ENCODE measurements at places on chromosomes 5 and 9. TPM values are rescaled to one million over a fixed set of nuclear protein-coding genes. Genes with fewer than 3 reads are reported as not detected.

- H3K36me3 ChIP-seq, result no peaks in the 10 kb centered on the region
- H3K27me3 ChIP-seq, result no peaks in the 10 kb centered on the region
- H3K4me3 ChIP-seq, result peak overlapping the region; percentile 92
- H3K27ac ChIP-seq, result peak overlapping the region; percentile 65
- no peak for DNase-seq
Measured at GRCh38 chr5:148384380-148384737, 601 bp downstream of the FBXO38 start.

DNA sequence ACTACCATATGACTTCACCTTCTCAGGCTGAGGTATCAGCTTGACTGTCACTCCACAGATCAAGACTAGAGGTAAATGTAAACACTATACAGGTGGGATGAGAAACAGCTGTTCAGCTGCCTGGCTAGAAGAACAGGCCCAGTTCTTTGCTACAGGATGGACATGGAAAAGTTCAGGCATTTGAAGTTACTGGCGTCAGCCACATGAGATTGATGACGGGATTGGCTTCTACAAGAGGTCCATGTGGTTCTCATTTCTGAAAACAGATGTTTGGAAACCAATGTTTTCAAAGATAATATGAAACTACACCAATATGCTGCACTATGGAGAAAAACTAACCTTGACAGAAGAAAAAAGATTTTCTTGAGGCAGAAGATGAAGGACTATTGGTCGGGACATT lies 324.1 kb downstream of the CDH10 start:
- H3K36me3 ChIP-seq, result no peaks in the 10 kb centered on the region
- H3K27ac ChIP-seq, result no peak overlapping the region
- DNase-seq, result no peak
- no peak overlapping the region for H3K4me3 ChIP-seq
- H3K4me1 ChIP-seq, result no peaks in the 10 kb centered on the region

DNA sequence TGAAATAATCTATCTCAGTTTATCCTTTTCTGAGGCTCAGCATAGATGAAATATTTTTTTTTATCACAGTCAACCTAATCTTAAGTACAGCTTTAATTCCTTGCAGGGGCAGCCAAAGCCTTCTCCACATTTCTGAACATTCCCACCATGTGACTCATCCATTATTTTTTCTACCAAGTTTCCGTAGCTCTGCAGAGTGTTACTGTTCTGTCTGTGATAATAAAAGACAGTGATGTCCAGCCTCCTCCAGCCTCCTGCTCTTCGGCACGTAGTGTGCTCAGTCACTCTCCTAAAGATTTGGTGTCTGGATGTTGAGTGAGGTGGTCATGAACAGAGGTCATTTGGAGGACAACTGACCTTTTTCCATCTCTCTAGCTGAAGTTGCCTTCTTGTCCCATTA lies 338.1 kb upstream of the ADAMTS16 start:
- H3K4me3 ChIP-seq, result no peak overlapping the region
- H3K36me3 ChIP-seq, result no peaks in the 10 kb centered on the region
- H3K27me3 ChIP-seq, result no peaks in the 10 kb centered on the region
- no peaks in the 10 kb centered on the region for H3K4me1 ChIP-seq

- H3K36me3 ChIP-seq, result no peaks in the 10 kb centered on the region
- H3K27me3 ChIP-seq, result no peaks in the 10 kb centered on the region
- H3K27ac ChIP-seq, result no peak overlapping the region
- peaks cover 26% of the 10 kb centered on the region for H3K4me1 ChIP-seq
- H3K4me3 ChIP-seq, result no peak overlapping the region
- no peak for DNase-seq
Measured at GRCh38 chr9:89025553-89025952, 34.3 kb downstream of the S1PR3 start.

GRCh38 chr5:39001683-39002082 lies 72.5 kb downstream of the RICTOR start:
- no peaks in the 10 kb centered on the region for H3K4me1 ChIP-seq
- no peak overlapping the region for H3K4me3 ChIP-seq
- H3K27ac ChIP-seq, result no peak overlapping the region
- DNase-seq, result no peak
- H3K27me3 ChIP-seq, result no peaks in the 10 kb centered on the region

DNA sequence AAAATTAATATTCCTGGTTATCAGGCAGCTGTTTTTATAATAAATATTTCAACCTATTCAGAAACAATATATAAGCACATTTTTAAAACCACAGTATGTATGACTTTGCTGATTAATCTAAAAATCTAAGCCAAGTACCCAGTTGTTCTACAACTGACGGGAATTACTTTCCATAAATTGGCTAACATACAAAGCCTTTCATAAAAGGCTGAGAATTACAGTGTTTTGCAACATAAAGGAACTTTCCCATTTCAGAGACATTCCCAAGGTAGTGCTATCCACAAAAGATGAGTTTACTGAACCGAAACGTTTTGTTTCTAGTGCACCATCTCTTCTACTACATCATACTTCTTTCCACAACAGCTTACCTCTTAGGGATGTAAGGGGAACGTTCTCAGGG lies 7.2 kb downstream of the RNF145 start:
- no peak for DNase-seq
- peaks cover 5% of the 10 kb centered on the region for H3K4me1 ChIP-seq
- no peaks in the 10 kb centered on the region for H3K36me3 ChIP-seq

- H3K27me3 ChIP-seq, result no peaks in the 10 kb centered on the region
- H3K36me3 ChIP-seq, result no peaks in the 10 kb centered on the region
- no peak overlapping the region for H3K27ac ChIP-seq
- DNase-seq, result no peak
- no peaks in the 10 kb centered on the region for H3K4me1 ChIP-seq
Measured at GRCh38 chr5:118211606-118212005, 776.7 kb downstream of the DTWD2 start.

DNA sequence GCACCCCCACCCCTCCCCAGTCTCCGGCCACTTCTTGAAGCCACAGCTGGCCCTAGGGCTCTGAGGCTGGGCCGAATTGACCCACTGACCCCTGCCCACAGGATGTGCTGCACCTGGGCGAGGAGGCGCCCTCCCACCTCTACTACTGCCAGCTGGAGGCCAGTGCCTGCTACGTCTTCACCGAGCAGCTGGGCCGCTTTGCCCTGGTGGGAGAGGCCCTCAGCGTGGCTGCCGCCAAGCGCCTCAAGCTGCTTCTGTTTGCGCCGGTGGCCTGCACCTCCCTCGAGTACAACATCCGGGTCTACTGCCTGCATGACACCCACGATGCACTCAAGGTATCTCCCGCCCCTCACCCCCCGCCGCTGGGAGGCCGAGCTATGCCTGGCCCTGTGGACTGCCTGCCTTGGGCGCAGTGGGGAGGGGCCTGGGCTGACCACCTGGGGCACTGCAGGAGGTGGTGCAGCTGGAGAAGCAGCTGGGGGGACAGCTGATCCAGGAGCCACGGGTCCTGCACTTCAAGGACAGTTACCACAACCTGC lies 21.3 kb downstream of the HK3 start:
- no peak overlapping the region for H3K4me3 ChIP-seq
- no peaks in the 10 kb centered on the region for H3K4me1 ChIP-seq
- no peak for DNase-seq
- H3K27me3 ChIP-seq, result no peaks in the 10 kb centered on the region
- H3K36me3 ChIP-seq, result no peaks in the 10 kb centered on the region
- no peak overlapping the region for H3K27ac ChIP-seq

- no peak for DNase-seq
- H3K4me3 ChIP-seq, result no peak overlapping the region
- H3K27ac ChIP-seq, result no peak overlapping the region
- no peaks in the 10 kb centered on the region for H3K4me1 ChIP-seq
Measured at GRCh38 chr5:102554728-102555127, 55.9 kb upstream of the SLCO6A1 start.

GRCh38 chr5:158679221-158679641 lies 420.5 kb downstream of the EBF1 start:
- no peak for DNase-seq
- no peak overlapping the region for H3K27ac ChIP-seq
- no peaks in the 10 kb centered on the region for H3K36me3 ChIP-seq
- no peaks in the 10 kb centered on the region for H3K27me3 ChIP-seq

- H3K27me3 ChIP-seq, result no peaks in the 10 kb centered on the region
- peaks cover 2% of the 10 kb centered on the region for H3K4me1 ChIP-seq
- H3K27ac ChIP-seq, result no peak overlapping the region
- H3K4me3 ChIP-seq, result no peak overlapping the region
- no peak for DNase-seq
- no peaks in the 10 kb centered on the region for H3K36me3 ChIP-seq
Measured at GRCh38 chr9:94600258-94600657, 6.6 kb upstream of the FBP2 start.

DNA sequence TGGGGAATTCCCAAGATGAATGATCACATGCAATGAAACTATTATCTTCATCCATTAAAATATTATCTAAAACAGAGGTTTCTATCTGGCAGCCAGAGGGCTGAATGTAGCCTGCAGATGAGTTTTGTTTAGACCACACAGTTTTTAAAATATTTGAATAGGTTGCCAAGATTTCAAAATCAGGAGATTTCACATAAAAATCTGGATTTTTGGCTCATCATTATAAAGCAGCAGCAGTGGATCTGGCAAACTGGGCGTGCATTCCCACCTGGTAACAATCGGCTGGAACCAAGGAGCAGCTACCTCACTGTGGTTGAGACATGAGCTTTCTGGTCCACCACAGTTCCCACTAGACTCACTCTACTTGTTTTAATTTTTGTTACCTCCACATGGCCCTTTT lies 155.1 kb downstream of the BNC2 start:
- H3K4me1 ChIP-seq, result peaks cover 17% of the 10 kb centered on the region
- DNase-seq, result no peak
- no peaks in the 10 kb centered on the region for H3K27me3 ChIP-seq
- no peak overlapping the region for H3K4me3 ChIP-seq
- H3K36me3 ChIP-seq, result no peaks in the 10 kb centered on the region

DNA sequence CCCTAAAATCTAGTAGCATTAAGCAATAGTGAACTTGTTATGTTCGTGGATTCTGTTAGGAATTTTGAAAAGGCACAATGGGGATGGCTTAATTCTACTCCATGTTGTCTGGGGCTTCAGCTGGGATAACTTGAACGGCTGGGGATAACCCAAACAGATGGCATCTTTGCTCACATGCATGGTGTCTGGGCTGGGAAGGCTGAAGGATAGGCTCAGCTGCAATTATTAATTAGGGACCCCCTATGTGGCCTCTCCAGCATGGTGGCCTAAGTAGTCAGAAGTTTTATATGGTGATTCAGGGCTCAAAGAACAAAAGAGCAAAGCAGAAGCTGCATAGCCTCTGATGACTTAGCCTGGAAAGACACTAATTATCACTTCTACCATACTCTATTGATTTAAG lies 551.1 kb downstream of the PSAT1 start:
- no peak overlapping the region for H3K4me3 ChIP-seq
- H3K36me3 ChIP-seq, result no peaks in the 10 kb centered on the region
- no peaks in the 10 kb centered on the region for H3K4me1 ChIP-seq
- no peak overlapping the region for H3K27ac ChIP-seq
- no peaks in the 10 kb centered on the region for H3K27me3 ChIP-seq

GRCh38 chr5:147431586-147431985 lies 78.3 kb downstream of the DPYSL3 start:
- no peak overlapping the region for H3K27ac ChIP-seq
- H3K27me3 ChIP-seq, result no peaks in the 10 kb centered on the region
- H3K4me3 ChIP-seq, result no peak overlapping the region
- no peak for DNase-seq

DNA sequence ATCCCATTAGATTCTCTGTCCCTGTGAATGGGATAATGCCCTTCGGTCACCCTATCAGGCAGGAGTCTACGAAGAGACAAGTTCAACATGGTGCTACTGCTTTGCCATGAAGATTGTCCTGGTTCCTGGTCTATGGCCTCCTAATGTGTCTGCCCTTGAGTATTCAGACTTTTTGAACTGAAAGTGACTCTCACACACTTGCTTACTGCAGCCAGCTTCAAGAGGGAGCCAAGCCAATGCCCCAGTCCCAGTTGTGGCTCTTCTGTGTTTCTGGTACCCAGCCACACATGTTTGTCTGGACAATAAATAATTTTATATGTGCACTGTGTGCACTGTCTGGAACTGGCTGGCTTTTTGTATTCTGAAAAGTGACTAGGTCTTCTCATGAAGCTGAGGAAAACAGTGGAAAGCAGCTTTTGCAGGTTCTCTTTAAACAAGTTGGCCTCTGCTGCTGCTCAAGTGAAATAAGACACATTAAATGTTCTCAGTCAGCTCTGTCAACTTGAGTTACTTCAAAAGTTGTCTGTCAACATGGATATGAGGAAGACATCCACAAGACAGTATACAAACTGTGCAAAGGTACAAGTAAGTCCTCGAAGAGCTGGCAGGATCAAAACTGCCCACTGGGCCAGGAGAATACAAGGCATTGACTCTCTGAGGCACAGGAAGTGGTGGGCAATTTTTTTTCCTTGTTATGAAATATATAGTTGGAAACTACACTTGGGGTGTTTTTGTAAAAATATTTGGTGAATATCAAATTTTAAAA lies 60.0 kb downstream of the ZNF608 start:
- no peaks in the 10 kb centered on the region for H3K4me1 ChIP-seq
- no peaks in the 10 kb centered on the region for H3K27me3 ChIP-seq
- H3K4me3 ChIP-seq, result no peak overlapping the region
- no peak overlapping the region for H3K27ac ChIP-seq
- no peaks in the 10 kb centered on the region for H3K36me3 ChIP-seq
- no peak for DNase-seq

- H3K27ac ChIP-seq, result no peak overlapping the region
- no peaks in the 10 kb centered on the region for H3K36me3 ChIP-seq
- no peak overlapping the region for H3K4me3 ChIP-seq
Measured at GRCh38 chr5:77117161-77117560, 30.1 kb upstream of the ZBED3 start.

- no peaks in the 10 kb centered on the region for H3K27me3 ChIP-seq
- no peak overlapping the region for H3K4me3 ChIP-seq
- no peaks in the 10 kb centered on the region for H3K36me3 ChIP-seq
- DNase-seq, result no peak
- no peak overlapping the region for H3K27ac ChIP-seq
Measured at GRCh38 chr9:100505564-100506159, 32.7 kb downstream of the TMEFF1 start.

GRCh38 chr9:76516350-76516749 lies 57.4 kb downstream of the GCNT1 start:
- no peaks in the 10 kb centered on the region for H3K36me3 ChIP-seq
- DNase-seq, result no peak
- no peak overlapping the region for H3K4me3 ChIP-seq
- H3K4me1 ChIP-seq, result no peaks in the 10 kb centered on the region
- no peaks in the 10 kb centered on the region for H3K27me3 ChIP-seq

CCDC192 gene
- 1.4 TPM for total RNA-seq

ADAMTS2 gene
- 7.9 TPM for total RNA-seq

ZMYND19 gene
- 22.9 TPM for total RNA-seq

SPOCK1 gene
- total RNA-seq, result 2.0 TPM

NOL6 gene
- 18.5 TPM for total RNA-seq

FST gene
- 3.4 TPM for total RNA-seq

SLC36A2 gene
- total RNA-seq, result not detected

FANCC gene
- 3.1 TPM for total RNA-seq

C9orf78 gene
- 45.7 TPM for total RNA-seq

ORM2 gene
- total RNA-seq, result not detected
